ENCODE measurements at places on chromosomes 12 and 14.

DNA sequence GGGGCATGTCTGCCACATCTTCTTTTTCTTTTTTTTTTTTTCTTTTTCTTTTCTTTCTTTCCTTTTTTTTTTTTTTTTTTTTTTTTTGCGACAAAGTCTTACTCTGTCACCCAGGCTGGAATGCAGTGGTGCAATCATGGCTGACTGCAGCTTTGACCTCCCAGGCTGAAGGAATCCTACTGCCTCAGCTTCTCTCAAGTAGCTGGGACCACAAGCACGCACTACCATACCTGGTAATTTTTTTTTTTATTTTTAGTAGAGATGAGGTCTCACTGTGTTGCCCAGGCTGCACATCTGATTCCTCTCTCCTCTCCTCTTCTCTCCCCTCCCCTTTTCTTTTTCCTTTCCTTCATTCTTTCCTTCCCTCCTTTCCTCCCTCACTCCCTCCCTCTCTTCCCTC lies 18.5 kb downstream of the SLC15A5 start:
- DNase-seq: no peak

DNA sequence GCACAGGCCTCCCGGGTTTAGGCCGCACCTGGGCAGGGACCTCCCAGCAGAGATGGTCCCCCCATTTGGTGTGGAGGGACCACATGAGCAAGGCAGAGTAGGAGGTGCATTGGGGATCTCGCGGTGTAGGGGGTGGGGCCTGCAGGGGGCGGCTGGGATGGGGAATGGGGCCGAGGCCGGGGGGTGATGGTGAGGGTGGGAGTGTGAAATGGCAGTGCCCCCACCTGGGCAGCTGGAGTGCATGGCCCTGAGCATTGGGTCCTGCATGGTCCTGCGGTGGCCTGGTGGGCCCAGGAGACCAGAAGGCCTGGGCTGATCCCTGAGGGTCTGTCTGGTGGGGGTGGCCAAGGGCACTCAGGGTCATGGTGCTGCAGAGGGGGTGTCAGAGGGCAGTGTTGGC lies 111.8 kb downstream of the KIF26A start:
- DNase-seq: no peak

DNA sequence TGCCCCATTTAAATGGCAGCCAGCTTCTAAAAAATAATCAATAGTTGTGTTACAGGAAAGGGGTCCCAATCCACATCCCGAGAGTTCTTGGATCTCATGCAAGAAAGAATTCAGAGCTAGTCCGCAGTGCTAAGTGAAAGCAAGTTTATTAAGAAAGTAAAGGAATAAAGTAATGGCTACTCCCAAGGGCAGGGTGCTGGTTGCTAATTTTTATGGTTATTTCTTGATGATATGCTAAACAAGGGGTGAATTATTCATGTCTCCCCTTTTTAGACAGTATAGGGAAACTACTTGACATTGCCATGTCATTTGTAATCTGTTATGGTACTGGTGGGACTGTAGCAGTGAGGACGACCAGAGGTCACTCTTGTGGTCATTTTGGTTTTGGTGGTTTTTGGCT lies 591.3 kb downstream of the LRFN5 start:
- no peak for DNase-seq

DNA sequence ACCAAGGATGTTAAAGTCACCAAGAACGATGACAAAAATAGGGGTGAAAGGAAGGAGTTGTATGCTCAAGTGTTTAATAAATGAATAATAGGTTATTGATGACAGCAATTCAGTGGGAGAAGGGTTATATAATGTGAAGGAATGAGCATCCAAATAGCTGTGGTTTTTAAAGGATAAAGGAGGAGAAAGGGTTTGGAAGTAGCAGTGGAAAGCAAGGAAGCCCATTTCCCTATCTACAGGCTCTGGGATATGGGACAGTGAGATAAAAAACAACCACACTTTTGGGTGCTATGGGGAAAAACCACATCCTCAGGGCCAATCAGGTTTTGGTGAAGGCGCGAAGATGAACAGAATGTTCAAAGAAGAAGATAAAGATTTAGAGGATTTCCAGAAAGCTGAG lies 258.6 kb downstream of the ZFP36L1 start:
- DNase-seq: no peak

DNA sequence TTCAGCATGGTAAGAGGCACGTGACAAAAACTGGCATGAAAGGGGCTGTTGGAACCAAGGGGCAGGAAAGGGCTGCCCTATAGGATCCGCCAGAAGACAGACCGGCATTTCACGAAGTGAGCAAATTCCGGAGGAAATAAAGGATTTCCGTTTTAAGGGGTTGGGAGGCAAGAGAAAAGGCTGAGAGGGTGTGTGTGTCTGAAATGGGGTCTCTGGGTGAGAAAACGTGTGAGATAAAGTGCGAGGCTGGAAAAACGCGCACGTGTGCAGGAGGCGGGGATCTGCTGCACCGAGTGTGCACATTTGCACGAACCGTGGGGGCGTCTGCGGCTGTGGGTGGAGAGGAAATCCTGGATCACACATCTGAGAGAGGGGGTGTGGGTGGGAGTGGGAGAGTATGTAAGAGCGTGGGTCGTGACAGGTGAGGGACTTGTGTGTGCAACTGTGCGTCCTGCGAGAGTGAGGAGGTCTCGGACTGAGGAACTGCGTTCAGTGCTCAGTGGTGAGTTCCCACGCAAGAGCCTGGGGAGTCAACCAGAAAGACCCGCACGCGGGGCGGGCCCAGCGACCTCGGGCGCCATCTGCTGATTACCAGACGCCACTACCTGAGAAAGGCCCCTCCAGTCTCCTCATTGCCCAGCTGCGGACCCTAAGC lies 37.0 kb upstream of the P2RX7 start:
- DNase-seq: no peak

DNA sequence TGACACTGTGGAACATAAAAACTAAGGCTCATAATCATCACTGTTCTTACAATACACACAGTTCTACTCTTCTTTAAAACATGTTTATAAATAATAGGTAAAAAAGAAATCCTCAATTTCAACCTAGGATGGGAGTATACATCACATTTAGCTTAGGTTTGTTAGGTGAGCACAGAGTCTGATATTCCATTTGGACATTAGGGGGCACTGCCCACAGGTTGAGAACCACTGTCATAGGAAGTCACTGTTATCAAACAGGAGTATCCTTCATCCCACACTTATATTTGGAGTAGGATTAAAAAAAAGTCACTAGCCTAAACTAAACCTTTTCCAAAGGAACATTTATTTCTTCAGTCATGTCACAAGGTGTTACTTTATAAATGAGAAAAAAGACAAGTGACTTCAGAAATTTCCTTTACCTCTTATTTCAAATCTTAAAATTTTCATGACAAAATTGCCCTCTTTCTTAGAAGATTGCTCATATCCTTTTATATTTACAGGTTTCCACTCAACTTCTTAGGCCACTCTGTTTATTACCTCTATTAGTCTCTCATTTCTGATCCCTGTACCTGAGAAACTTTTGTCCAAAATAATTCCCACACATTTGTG lies 240.6 kb downstream of the CPNE8 start:
- DNase-seq: no peak

DNA sequence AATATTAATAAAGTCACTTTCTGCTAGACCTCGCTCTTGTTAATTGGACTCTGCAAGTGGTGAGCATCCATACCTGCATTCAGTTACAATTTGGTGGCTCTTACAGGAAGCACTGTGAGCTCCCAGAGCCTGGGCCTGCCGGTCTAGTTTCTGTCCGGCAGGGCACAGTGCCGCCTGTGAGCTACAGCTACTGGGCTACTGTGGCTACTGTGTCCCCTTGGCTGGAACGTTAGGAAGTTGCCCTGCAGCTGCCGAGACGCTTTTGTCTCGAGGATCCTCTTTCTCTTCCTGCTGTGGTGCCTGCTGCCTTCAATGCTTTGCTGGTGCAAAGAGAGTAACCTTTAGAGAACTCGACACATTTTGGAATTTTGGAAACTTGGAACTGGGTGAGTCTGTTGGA lies 44.6 kb upstream of the PTGDR start:
- no peak for DNase-seq

DNA sequence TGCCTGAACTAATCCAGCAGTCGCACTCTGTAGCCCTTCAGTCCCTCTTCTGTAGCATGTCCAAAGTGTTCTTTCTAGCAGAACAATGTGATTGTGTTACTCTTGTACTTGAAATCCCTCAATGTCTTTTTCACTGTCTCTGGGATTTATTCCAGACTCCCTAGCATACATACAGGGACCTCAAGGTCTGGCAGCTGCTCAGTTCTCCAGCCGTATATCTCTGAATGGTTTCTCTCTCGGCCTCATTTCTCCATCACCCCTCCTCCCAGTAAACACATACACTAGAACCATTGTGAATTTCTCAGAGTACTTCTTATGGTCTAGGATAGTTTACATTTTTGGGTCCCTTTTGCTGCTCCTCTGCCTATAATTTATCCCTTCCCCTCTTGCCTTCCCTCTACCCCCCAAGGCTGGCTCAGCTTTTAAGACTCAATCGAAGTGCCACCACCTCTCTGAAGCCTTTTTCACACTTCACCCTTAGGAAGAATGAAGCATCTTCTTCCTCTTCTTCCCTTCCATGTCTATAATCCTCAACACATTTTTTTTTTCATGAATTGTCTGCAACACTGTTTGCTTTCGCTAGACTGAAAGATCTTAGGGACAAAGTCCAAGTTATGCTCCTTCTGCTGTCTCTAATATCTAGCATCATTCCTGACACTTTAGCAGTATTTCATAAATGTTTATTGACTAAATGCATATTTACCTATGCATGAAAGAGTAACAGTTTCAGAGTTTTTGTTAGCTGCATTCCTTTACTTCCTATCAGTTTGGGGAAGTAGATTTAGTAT lies 446.1 kb downstream of the ZFP36L1 start:
- no peak for DNase-seq

DNA sequence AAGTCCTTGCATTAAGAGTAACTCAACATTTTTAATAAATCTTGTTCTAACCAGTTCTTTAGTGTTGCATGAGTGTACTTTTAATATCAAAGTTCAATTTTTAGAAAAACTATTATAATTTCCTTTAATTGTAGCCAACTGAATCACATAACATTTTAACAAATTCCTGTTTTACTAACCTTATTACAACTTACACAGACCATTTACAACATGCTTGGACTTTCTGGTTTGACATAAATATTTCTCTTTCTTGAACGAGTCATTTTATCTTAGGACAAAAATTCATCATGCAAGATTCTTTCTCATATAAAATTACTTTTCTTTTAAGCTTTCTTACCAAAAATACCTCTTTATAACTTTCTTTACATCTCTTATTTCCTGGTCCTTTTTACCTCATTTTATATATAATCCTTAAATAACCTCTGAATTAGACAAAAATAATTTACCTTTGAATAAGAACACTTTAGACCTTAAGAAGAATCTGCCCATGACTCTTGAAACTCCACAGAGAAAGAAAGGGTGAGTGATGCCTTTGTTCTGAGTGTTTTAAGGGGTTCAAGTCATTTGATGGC lies 3.9 kb downstream of the SLCO1A2 start:
- DNase-seq: no peak

- no peak for DNase-seq
These were observed 4.4 kb downstream of the MAP4K5 start for GRCh38 chr14:50528000-50528399.

DNA sequence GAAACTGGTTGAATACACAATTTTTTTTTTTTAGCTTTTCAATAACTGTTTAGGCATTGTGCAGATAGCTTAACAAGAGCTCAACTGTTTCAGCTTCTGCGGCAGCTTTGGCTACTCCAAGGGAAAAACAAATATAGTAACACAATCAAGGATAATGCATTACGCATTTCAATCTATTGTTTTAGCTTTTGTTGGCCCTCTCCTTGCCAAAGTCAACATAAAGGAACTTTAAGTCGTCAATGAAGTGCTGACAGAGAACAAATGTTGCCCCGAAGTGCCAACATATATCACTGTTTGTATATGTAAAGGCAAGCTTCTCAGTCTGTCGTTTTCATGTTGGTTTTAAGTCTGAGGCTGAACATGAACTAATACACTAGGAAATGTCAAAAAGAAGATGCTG lies 1087.4 kb upstream of the FLRT2 start:
- DNase-seq: no peak

DNA sequence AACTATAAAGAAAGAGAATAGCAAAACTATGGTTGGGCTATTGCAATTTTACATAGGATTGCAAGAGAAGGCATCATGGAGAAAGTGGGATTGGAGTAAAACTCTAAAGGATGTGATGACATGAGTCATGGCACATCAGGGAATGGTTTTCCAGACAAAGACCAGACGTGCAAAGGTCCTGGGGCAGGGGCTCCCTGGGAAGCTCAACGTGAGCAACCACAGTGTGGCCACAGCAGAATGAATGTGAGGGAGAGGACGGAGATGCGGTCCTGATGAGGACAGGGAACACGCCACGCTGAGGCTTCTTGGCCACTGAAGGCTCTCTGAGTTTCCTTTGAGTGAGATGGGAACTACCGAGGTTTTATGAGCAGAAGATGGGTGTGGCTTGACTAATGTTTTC lies 38.2 kb downstream of the FZD10 start:
- no peak for DNase-seq

DNA sequence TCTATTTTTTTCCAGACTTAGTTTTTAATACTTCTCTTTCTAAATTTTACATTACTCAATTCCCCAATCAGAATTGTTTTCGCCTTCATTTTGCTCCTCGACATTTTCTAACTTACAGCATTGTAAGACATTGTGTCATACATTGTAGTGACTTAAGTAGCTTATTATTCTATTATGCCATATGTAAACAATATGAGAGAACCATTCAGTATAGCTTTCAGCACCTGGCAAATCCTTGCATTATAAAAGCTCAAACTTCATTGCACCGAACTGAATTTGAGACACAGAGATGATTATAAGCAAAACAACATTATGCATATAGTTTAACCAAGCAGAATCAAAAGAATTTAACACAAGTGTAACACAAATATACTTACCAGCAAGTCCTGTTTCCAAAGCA lies 46.8 kb downstream of the EXOC5 start:
- DNase-seq: no peak

All from NCI-H524 treated with DMSO at 0.1 percent for 48 hours (cell line).